Stimulated activated CD4-positive, alpha-beta T cell treated with anti-CD3 and anti-CD28 coated beads, TNF-alpha, amount 100 ng/mL, for 48 hours (primary cell): ENCODE measurements at places on chromosomes 12 and 14.

DNA sequence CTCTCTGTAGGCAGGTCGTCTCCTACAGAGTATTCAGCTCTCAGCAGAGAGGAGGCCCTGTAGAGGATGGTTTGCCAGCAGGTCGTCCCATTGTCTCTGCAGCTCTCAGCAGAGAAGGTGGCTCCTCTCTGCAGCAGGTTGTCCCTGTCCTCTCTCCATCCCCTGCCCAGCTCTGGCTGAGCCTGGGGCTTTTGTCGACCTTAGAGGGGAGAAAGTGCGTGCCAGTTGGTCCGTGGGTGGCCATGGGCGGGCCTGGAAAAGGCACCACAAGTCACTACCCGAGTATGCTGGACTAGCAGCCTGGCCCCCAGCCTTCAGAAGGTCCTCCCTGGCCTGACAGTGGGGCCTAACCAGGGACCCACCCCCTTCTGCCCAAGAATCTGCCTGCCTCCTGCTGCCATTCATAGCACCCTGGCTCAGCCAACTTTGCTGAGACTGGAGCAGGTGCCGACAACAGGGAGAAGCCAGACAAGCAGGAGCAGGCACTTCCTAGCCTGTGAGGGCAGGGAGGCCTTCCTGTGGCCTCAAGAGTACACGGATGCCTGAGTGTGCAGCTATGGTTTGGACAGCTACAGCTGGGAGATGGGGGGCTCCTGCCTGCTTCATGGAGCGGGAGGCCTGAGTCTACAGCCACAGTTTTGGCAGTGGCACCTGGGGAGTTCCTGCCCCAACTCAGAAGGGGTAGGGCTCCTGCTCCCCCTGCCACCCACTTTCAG, 59.7 kb upstream of the KCNH3 start:
- no peak for DNase-seq

DNA sequence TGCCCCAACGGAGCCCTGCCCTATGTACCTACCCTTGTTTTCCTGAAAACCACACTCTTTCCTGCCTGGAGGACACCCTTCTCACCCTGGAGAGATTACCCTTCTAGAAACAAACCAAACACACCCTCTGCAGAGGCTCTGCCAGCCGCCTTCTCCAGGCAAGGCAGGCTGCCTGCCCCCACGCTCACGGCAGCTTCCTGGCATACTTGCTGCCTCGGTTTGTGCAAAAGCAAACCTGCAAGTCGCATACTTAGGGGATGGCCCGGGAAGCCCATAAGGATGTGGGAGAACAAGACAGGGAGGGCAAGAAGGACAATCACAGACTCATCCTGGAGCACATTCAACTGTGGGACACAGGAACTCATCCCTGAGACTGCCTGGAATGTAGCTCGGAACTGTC, 154.0 kb upstream of the DIO3 start:
- DNase-seq: no peak

DNA sequence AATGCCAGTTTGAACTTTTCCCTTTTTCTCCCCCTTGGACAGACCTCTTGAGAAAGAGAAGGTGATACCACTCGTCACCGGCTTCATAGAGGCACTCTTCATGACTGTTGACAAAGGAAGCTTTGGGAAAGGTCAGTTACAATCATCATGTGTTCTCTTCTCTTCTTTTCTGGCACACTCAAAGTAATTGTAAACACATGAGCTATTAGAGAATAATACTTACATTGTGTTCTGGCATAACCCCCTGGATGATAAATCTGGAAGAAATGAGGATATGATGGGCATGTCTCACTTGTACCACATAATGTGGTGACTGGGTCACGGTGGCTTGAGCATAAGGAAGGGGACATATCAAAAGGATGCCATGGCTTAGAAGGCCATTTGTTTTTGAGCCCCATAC, 20.0 kb downstream of the UTP20 start:
- no peak for DNase-seq

GRCh38 chr12:49043856-49044258, 16.7 kb downstream of the KMT2D start:
- DNase-seq: peak; percentile 59

- no peak for DNase-seq
These were observed 18.4 kb downstream of the TMPO start for GRCh38 chr12:98533723-98534251.

GRCh38 chr14:33675415-33676130, 275.3 kb downstream of the EGLN3 start:
- DNase-seq: no peak

DNA sequence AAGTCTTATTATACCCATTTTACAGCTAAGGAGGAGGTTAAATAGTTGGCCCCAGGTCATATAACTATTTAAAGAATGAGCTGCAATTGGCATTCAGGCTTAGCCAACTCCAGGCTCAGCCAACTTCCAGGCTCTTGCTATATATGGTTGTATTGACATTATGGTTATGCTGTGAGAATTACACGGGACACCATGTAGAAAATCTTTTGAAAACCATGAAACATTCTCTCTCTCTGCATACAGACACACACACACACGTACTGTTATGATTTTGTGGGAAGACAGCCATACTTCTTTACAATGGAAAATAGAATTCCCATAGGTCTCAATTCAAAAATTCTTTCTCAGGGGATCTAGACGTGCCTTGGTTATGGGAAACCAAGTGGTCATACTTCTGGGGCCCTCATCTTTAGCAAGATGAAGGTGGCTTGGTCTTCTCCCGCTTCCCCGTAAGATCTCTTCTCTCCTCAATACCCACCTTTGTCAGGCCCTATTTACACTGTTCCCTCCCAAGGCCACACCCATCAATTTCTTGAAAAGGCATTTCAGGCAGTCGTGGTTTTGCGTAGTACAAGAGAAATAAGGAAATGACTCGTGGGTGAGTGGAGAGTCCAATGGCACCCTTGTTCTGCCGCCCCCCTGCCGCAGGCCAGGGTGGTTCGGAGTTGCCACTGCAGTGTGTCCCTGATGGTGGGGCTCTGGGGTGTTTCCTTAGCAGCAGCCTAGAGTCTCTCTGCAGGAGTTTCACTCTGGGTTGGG, 10.0 kb upstream of the GPRC5A start:
- no peak for DNase-seq

DNA sequence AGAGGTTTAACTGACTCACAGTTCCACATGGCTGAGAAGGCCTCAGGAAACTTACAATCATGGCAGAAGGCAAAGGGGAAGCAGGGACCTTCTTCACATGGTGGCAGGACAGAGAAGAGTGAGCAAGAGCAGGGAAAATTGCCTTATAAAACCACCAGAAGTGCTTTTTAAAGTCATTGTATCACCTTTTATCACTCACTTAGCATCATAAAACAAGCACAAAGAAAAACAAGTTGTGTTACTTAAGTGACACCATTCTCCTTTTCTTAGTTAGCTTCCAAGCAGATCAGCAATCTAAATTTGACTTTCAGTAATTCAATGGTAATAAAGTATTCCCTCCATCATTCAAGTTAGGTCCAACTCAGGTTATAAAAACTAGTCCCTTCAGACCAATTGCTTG, 28.5 kb downstream of the OSBPL8 start:
- DNase-seq: no peak

DNA sequence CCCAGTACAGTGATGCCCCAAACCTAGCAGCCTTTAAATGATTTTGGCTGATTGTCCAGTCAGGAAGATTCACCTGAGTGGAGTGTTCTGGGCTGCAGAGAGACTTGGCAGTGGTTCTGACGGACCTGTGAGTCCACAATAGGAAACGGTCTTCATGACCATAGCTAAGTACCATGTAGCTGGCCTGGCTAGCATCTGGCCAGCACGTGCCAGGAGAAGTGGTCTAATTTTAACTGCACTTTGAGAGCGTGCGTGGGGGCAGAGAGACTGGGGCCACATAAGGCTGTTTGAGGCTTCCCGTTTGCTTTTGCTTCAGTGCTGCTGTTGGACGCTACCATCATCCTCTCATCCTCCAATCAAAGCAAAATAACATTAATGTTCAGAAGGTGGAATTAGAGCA, 54.7 kb downstream of the PPM1A start:
- DNase-seq: no peak

DNA sequence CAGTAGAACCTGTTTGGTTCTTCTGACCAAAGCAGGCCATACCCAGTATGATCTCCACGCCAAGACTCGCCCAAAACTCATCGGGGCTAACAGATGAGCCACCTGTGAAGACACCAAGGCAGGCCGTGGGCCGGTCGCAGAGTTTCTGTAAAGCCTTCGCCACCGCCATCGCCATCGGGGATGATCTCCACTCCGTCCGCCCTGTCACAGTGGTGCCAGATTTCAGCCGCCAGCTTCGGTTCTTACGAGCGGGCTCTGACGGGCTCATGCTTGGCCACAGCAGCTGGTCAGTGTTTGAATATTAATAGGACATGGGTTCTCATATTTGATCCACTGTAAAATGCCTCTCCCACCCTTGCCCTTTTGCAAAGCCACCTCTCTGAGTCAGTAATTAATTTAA, 113.2 kb upstream of the TMEM132D start:
- DNase-seq: no peak
